ENCODE measurements at places on chromosomes 7 and 10.

- DNase-seq: no peak
Observed at GRCh38 chr10:133464582-133465031, 10.9 kb downstream of the SCART1 start.

GRCh38 chr7:113373863-113374262 lies 255.5 kb upstream of the SMIM30 start:
- no peak for DNase-seq

DNA sequence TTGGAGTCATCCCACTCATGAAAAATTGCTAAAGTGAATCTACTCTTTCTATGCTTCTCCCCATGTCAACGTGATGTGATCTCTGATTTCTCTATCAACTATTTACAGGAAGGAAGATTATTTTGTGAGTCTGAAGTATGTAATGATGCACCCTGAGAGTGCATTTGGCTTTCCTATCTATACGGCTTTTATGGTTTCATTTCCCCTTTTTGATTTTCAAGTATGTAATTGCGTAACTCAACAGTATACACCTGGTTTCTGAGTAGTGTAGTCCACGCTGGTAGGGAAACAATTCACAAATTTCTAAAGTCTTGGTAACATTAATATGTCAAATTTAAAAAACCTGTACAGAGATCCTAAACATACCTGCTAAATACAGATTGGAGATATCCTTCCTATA lies 194.7 kb upstream of the SEMA3A start:
- no peak for DNase-seq

GRCh38 chr10:3135006-3135405 lies 37.6 kb downstream of the PITRM1 start:
- DNase-seq: no peak

DNA sequence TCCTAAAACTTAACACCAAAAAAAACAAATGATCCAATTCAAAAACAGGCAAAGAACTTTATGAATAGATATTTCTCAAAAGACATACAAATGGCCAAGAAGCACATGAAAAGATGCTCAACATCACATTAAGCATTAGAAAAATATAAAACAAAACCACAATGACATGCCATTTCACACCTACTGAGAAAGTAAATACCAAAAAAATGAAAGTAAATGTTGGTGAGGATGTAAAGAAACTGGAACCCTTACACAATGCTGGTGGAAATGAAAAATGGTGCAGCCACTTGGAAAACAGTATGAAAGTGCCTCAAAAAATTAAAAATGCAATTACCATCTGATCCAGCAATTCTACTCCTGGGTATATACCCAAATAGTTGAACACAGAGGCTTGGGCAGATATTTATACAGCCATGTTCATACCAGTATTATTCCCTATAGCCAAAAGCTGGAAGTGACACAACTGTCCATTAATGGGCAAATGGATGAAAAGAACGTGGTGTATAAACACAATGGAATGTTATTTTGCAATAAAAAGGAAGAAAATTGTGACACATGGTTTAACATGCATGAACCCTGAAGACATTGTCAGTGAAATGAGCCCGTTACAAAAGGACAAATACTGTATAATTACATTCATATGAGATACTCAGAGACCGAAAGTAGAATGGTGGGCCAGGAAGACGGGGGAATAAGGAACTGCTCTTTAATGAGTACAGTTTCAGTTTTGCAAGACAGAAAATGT lies 89.0 kb downstream of the JMJD1C start:
- DNase-seq: no peak

DNA sequence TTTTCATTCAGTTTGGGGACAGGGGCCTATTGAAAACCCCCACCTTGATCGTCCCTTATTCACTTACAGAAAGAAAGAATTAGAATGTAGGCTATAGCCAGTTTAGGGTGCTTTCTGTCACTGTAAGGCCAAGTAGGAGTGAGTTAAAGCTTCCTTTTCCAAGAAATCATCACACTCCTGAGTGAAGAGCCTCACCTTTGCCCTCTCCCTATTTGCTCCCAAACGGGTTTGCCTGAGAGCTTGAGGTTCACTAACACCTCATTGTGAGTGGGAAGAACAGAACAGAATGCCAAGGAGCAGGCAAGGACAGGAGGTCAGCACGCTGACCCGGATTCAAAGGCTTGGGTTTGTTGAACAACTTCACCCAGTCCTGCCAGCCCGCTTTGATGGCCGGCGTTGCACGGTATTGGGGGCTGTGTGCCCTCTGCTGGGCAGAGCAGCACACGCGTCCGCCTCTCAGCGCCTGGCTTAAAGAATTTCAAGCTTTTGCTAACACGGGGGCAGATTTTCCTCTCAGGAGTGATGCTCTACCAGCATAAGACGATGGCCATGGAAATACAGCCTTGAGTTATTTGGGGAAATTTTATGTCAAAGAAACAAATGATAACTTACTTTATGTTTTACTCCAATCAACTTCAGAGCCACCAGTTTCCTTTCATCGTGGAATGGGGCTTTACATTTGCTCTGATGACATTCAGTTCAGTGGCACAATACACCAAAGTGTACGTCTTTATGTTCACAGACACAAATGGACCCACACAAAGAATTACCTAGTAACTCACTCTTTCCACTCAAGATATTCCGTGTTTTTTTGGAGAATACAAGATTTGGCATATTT lies 470.0 kb downstream of the SUGCT start:
- DNase-seq: no peak

DNA sequence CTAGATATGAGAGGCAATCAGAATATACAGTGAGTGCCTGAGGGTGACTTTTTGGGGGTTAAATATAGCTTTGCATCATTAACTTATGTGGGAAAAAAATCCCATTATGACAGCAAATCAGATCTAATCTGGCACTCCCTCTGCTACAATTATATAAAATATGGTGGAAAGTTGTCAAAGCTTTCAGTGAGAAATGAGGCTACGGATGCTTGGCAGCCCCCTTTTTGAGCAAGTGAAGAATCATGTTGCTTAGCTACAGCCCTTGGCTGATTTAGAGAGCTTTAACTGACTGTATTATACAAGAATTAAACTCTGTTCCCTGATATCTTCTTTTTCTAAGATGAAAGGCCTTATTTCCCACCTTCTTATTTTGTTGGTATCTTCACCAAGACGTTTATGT lies 57.4 kb downstream of the GPR158 start:
- DNase-seq: no peak

DNA sequence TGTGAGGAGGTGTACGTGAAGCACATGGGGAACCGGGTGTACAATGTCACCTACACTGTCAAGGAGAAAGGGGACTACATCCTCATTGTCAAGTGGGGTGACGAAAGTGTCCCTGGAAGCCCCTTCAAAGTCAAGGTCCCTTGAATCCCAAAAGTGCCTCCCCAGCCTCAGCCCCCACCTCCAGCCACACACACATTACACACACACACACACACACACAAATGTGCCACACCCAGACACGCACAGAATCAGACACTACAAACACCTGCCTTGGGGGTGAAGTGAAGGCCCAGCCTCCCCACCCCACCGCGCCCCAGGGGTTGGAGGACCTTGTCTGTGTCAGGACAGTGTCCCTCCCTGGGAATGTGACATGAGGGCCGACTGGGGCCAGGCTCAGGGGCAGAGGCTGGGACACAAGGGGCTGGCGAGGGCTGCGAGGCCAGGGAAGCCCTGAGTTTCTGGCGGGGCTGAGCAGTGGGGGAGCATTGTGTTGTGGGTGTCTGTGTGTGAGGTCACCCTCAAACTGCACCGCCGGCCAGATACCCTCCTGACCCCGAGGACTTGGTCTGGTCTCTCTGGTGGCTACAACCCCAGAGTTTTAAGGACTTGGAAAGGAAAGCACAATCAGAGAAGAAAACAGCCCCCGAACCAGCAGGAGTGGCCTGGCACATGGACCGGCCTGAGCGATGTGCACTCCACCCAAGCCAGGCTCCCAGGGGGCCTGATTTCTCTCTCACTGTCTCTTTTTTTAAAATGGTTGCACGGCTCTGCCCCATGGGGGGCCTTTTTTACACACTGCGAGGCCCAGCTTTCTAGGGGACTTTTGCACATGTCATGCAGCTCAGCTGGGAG lies 4.0 kb upstream of the ATP6V1F start:
- DNase-seq: no peak

DNA sequence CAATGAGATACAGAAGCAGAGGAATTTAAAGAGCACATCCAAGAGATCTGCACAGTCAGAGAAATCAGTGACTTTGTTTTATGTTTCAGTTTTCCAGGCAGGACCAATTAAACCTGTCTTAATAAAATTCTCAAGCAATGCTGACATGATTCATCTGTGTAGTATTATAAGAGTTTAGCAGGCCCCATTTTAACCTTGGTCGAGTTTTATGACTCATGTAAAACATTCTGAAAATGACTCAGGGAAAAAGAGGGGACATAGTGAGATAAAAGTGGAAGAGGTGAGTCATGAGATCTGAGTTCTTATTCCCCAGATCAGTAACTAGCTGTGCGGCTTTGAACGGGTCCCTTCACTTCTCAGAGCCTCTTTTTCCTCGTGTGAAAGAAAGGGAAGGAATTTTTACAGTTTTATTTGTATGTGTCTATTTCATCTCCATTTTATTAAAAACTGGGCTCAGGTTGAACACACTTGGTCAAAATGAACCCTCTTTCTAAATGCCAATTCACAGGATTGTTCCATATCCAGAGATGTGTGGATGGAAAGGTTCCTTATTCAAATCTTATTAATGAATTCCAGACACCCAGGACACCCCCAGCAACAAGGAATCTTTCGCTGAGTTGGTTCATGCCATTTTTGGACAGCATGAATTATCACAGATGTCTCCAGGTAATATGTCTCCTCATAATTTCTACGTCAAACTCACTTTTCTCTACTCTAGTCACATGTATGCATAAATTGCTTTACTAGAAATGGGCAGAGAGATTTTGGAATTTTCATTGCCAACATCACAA lies 143.2 kb downstream of the JAZF1 start:
- DNase-seq: no peak

- DNase-seq: no peak
Observed at GRCh38 chr7:1545417-1546246, 10.4 kb downstream of the TMEM184A start.

DNA sequence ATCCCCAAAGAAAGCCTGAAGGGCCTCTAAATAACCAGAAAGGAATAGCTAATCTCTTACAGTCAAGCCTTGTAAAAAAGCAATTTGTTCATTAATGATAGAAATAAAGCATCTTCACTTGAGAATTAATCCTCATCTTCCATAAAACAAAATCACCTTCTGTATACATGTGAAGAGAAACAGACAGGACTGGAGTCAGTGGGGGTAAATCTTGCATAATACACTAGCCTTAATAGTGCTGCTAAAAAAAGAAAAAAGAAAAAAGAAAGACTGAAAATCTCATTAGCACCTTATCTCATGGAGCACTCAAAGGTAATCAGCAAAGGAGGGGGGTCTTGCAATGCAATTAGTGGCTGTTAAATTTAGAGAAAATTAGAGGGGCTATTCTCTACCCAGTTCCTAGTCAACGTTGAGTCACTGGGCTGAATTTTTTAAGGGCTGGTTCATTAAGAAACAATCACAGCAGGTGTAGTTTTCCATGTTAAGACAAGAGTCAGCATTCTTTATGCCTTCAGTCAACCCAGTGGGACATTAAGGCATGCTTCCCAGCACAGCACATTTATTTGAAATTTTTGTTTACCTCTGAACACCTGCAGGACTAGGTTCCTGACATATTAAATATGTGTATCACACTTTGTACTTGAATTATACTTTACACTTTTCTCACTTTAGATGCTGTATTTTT lies 1455.7 kb upstream of the CELF2 start:
- no peak for DNase-seq

GRCh38 chr10:101222683-101223273 lies 6.5 kb downstream of the LBX1 start:
- DNase-seq: no peak

DNA sequence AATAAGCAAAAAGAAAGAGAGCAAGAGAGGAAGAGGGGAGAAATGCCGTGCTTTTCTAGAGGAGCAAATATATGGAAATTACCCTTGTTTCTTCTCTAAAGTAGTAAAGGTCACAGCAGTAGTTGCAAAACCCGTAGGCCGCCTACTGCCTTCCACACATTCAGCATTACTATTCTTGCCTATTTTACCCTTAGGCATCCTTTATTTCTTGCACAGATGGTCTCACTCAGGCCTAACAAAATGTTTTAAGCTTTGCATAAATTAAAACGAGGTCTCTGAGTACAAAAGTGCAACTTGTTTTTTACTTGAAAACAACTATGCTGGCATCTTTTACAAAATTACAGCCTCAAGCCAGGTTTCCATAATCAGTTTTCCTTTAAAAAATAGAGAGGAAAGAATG lies 644.6 kb downstream of the AUTS2 start:
- DNase-seq: no peak

DNA sequence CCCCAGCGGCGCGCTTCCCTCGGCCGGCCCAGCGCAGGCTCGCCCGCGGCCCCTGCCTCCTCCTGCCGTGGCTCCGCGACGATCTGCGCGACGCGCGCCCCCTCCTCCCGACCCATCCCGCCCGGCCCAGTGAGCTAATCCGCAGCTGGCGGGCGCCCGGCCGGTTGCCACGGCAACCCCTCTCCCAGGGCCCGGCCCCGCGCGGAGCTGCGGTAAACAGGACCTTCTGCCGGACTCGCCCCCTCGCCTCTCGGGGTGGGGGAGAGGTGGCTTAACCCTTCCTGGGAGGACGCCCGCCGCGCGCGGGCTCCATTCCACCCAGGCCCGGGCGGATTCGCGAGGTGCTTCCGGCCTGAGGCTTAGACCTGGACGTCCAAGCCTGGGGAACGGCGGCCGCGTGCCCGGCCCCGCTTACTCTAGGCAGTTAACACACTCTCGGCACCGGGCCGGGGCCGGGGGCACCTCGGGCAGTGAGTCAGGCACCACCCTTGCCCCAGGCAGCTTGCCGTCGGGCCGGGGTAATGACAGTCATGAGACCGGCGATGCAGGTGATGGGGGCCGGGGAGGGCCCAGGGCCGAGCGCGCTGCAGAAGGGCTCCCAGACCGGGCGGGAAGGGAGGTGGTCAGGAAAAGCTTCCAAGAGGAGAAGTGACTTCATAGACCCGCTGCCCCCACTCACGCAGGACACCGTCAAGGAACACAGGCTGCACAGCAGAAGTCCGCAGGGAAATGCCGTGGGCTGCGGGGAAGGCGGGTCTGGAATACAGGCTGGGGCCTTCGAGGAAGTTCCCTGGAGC lies at the start of gene DENND2A:
Gene DENND2A (minus strand): TSS at position 87 of the 797 bp plus-strand sequence. CDS start 38,416 bp downstream, outside the sequence.
- no peak for DNase-seq
